ENCODE measurements at places on chromosomes 5 and 9.

- no peak for DNase-seq
Measured at GRCh38 chr5:157222506-157223230, 42.0 kb downstream of the ITK start.

GRCh38 chr5:62412549-62413329 is at the start of gene IPO11:
IPO11 (plus strand) TSS chr5:62412763; CDS start chr5:62437280, 24,517 bp downstream.
- DNase-seq = peak; percentile 100

- DNase-seq = no peak
Measured at GRCh38 chr9:75414371-75415160, 326.3 kb downstream of the OSTF1 start.

- no peak for DNase-seq
Measured at GRCh38 chr5:148746826-148747535, 79.4 kb upstream of the ADRB2 start.

DNA sequence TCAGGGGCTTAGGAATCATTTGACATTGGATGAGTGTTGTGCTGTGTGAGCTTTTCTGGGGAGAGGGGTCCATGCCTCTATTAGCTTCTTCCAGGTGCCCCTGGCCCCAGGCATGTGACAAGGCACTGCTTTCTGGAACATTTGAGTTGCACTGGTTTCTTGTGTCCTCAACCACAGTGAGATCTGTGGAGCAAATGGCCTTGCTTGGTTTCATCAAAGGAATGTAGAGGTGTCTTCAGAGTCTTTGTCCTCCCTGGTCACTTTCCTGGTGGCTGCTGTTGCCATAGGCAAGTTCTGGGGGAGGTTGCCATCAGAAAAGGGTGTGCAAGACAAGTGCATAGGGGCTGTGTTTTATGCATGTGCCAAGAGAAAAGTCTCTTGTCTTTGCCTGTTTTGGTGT is 157.5 kb downstream of the MACROH2A1 start:
- DNase-seq = no peak

DNA sequence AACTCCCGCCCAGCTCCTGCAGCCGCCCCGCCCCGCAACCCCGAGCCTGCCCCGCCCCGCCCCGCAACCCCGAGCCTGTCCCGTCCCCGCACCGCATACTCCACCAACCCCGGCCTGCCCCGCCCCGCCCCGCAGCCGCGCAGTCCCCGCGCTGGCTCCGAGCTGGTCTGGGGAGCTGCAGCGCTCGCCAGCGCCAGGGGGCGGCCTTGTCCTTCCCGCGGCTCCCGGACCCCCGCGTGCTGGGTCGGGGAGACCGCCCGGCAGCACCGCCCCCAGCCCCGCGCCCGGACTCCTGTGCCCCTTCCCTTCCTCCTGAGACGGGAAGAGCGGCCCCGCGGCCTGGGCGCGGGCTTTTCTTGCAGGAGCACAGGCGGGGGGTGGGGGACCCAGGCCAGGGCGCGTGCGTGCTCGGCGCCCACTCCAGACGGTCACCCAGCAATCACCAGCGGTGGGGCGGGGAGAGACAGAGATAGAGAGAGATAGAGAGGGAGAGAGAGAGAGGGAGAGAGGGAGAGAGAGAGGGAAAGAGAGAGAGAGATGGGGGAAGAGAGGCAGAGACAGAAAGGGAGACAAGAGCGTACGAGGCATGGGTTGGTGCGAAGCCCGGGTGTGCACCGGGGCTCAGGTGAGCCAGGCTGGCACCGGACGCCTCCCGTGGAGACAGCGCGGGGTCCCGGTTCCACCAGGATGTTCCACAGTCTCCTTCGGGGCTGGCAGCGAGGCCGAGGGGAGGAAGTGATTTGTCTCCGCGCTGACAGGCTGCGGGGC is 14.7 kb upstream of the TMEM250 start:
- no peak for DNase-seq

DNA sequence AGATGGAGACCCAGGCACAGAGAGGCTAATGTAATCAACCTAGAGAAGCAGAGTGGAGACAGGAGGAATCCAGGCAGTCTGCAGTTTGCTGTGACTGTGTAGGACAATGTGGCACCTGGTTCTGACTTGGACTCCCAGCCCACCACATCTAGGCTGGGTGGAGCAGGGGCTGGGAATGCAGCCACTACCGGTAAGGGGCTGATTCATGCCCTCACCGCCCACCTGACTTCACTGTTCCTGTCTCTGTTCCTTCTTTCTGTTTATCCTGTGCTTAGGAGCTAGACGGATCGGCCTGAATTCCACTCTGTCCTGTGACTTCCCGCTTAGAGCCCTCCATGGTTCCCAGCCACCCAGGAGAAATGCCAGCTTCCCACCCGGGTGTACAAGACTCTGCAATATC is 2.6 kb downstream of the PDLIM4 start:
- no peak for DNase-seq

DNA sequence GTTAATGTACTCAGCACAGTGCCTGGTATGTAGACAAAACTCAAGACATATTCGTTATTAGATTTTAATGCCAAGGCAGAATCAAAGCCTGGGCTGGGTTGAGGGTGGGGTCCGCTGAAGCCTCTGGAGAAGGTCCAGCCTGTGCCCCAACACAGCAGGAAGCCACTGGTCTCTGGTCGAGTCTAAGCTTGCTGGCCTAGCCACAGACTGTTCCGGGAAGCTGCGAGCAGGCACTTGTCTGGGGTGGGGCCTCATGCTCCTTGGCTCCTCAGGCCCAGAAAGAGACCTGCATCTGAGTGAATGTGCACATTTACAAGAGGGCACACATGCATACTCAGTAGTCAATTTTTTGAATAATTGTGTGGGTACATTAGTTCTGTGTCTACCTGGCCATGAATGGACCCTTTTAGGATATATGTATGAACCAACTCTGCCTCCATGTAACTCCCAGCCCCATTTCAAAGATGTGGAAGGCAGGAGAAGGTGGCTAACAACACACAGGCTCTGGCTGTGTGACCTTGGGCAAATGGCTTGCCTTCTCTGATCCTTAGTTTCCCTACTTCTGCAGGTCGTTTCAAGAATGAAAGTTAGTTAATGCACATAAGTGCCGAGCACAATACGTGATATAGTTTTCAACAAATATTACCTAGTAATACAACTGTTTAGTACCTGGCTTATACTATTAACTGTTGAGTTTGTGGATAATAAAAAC is 18.3 kb downstream of the FAT2 start:
- DNase-seq = no peak

DNA sequence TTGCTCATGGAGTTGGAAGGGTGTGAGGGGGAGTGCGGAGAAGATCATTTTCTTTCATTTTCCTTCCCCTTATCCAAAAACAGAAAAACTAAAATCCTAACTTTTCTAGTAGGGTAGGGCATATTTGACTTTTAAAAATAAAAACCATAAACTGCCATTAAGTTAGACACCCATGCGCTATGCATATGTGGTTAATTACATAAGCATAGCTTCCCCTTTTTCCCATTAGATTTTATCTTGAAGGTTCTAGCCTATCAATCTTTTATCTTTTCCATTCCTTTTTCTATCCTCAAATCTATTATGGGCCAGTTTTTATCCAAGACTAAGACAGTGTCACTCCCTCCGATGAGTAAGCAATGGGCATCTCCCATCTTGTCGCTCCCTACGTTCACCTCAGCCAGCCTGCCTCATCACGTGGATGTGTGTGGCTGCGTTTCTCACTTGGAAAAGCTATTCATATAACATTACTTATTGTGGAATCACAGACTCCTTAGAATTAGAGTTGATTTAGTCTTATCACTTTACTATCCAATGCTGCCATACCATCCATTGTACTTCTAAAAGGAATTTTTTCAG is 49.2 kb downstream of the PCSK5 start:
- no peak for DNase-seq

DNA sequence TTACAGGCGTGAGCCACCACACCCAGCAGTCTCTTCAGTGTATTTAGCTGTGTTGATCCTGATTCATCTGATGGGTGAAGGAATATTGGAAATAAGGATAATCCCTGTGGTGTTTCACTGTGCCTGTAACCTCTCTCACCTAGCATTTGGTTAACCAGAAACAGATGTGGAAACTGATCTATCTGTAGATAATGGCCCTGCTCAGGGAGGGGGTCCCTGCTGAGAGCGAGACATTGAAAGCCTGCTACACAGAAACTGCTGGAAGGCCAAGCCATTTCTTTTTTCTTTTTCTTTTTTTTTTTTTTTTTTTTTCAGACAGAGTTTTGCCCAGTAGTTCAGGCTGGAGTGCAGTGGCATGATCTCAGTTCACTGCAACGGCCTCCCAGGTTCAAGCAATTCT is 28.4 kb downstream of the QRFP start:
- no peak for DNase-seq

- DNase-seq = no peak
Measured at GRCh38 chr9:93254061-93254481, 70.1 kb downstream of the WNK2 start.

DNA sequence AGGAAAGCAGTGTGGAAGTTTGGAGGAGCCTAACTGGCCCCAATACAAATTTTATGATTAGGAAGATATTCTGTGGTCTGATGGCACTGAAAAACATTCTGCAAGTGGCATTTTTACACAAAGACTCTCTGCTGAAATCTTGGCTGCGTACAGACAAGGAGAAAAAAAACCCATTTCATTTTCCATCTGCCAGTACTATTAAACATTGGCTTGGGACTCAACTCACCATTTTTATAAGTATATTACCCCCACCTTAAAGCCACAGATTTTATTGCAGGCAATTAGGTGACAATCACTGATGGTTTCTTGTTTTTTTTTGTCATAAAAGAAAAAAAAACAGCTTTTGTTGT is 206.9 kb downstream of the PTTG1 start:
- no peak for DNase-seq

DNA sequence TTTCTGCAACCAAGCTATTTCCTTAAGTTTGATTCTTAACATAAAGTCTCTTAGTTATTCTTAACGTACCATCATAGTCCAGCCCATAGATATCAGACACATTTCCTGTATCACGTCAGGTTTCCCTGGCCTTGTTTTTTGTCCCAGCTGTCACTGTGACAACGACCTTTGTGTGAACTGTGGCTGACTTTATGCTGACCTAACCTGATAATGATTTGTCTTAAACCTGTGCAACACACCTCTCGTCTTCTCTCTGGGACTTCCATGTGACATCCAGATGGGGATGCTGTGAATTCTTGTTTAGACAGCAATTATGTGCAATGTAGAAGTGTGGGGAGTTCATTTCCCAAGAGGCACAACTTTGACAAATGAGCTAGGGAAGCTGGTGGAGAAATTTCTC is 662.8 kb downstream of the PTPRD start:
- no peak for DNase-seq

DNA sequence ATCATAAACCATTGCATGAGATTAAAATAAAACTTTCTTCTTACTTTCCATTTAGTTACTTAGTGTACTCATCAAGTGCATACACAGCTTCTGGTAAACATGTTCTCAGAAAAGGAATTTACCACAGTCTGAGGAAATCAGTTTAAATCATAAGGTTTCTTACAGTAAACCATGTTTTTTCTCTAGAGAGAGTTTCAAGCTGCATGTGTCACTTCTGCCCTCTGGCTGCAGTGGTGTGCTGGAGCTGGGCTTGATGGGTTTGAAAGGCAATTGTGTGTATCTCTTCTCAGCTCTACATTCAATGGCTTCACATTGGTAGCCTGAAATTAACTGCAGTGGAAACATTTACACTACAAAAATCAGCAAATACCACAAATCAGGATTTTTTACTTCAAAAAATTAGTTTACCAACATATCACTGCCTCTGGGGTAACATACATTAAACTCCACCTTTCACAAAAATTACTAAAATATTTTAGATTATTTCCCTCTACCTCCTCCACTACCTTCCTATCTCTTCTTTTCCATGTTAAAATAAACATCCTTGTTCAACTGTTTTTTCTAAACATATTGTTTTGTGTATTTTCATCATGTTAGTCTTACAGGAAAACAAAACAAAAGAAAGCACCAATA is 414.3 kb downstream of the ANXA1 start:
- DNase-seq = no peak

GRCh38 chr9:99118782-99119466 is 14.0 kb downstream of the TGFBR1 start:
- no peak for DNase-seq

DNA sequence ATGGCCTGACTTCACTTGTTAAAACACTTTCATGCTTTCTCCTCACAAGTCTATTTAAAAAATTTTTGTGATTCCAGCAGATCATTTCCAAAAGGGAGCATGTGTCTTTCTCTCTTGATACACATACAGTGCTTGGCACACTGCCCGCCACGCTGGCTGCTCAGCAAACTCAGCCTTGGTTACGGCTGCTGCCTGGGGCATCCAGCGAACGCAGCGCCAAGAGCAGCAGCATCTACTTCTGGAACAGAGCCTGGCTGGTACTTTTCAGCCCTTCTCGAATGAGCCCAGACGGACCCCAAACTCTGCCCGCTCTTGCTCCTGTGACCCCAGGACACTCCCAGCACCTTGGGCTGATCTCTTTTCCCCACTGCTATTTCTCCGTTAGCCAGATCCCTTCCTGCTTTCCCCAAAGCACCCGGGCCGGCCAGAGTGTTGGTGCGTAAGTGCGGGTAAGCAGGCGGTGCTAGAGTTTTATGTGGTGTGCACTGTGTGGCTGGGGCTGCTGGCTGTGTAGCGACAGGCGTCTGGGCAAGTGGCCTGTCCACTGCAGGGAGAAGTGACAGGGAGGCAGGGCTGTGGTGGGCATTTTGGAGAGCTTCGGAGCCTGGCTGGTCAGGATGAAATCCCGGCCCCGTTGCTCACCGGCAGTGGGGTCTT is 73.2 kb downstream of the SH3PXD2B start:
- DNase-seq = no peak

- DNase-seq = no peak
Measured at GRCh38 chr5:1312993-1313833, 18.3 kb upstream of the TERT start.

DNA sequence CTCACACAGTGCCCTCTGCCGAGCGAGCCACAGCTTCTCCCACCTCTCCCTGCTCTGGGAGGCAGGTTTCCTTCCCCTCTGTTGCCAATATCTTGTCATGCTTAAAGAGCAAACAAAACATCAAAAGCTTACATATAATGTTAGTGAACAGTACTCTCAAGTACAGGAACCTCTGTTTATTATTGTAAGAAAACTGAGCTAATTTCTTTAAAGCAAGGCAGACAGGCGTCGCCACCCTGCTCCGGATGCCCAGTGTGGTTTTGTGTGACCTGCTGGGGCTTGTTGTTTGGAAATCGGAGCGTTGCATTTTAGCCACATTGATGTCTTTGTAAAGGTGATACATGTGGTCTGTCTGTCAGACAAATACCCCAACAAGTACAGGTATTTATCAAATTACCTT is 401.4 kb upstream of the IRX1 start:
- no peak for DNase-seq

- peak; percentile 65 for DNase-seq
Measured at GRCh38 chr5:6712142-6712576, 1.1 kb upstream of the TENT4A start.

- DNase-seq = peak; percentile 34
Measured at GRCh38 chr9:88593537-88594185, 58.7 kb downstream of the NXNL2 start.
